Stimulated activated CD4-positive, alpha-beta T cell treated with anti-CD3 and anti-CD28 coated beads, Interleukin-1b, Interleukin-23, amount 100 ng/mL, for 1 hour (primary cell): ENCODE measurements at places on chromosomes 4 and X.

- DNase-seq: no peak
These were observed 310.4 kb downstream of the ARAP2 start for GRCh38 chr4:35933901-35934300.

DNA sequence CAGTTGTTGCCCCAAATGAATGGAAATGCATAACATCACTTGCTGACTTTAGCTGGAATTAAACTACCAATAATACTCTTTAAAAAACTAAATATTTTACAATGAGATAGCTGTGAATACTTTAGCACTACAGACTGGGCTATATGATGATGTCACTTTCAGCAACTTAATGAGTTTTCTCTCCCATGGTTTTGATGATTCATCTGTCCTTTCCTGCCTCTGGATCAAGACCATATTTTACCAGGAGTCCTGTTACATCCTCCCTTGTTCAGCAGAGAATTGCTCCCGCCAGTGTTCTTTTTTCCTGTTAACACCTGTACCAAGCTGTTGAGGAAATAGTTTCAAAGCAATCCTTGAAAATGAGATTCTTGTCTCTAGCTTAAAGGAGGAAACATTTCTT, 543.0 kb downstream of the SPRY1 start:
- no peak for DNase-seq

DNA sequence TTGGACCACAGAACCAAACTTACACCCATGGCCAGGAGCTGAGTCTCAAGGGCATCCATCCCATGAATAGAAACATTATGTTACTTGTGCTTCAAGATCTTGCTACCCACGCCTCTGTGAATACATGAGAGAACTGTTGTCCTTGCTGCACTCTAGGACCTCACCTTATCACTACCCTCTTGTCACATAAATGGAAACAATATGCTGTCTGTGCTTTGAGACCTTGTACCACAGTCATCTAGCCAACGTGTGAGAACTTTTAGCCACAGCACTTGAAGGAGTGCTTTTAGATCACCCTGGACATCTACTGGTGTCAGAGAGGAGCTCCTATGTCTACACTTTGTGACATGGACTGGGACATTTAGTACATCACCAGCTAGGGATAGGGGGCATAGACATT, 30.7 kb upstream of the HUWE1 start:
- no peak for DNase-seq

DNA sequence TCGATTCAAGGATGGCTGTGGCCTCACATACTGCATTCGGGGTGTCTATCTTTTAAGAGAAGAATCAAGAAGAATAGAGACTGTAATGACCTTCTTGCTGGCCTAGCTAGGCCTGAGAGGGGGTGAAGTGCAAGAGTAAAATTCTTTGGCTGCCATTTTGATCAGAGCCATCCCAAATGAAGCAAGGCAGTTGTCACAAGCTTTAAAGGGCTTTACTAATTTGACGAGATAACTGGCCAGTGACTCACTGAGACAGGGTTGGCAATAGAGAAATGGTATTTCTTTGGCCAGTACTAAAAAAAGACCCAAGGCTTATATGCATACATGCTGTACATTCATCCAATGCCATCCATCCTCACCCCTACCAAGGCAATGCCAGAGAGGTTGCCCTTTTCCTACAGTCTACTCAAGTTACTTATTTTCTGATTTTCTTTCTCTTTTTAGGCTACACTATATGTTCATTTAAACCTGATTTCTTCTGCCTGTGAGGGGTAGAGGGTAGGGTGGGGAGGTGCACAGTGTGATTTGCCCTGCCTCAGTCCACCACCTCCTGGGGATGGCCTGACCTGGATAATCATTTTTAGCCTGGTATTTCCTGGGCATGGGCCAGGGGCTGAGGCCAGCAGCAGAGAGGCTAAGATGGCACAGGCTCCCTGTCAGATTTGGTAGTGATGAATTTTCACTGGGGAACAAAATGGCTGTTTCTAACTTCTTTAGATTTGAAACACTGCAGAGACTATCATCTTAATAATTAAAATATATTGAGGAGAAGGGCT, 32.2 kb downstream of the ATG4A start:
- no peak for DNase-seq

DNA sequence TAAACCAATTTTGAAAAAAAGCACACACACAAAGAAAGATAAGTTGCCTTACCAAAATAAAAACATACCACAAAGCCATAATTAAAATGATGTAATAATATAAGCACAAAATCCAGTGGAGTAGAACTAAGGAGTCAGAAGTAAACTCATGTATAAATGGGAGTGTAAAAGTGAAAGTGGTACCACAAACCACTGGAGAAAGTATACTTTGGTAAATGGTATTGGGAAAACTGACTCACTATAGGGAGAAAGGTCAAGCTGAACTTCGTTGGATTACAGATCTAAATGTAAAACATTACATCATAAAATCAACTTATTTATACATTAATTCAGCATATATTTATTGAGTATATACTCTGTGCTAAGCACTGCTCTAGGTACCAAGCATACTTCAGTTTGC, 46.3 kb upstream of the HHIP start:
- no peak for DNase-seq

DNA sequence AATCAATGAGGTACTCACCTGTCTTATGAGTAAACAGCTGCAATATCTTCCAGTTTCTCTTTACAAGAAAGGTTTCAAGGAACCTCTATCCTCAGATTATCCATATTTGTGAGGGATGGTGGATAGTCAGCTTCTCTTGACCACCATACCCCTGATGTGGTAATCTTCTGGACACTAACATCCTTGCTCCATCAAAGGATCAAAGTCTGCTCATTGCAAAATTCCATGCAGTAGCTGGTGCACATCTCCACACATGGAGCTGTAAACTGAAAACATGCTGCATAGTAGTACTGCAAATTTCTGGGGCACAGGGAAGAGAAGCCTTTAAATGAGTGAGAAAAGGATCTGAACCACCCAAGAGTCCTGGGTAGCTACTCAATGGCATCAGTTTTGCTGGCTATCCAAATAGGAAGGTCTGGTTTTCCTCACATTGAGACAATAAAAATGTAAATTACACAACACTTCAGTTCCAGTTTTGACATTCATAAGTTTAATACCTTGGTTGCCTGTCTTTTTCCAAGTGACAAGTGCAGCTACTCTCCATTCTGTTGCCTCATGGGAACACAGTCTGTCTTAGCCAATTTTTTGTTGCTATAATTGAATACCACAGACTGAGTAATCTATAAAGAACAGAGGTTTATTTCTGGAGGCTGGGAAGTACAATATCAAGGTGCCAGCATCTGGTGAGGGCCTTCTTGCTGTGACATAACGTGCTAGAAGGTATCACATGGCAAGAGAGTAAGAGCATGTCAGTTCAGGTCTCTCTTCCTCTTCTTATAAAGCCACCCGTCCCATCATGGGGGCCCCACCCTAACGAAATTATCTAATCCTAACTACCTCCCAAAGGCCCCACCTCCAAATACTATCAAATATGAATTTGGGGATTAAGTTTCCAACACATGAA, 34.4 kb upstream of the ARHGEF6 start:
- no peak for DNase-seq

DNA sequence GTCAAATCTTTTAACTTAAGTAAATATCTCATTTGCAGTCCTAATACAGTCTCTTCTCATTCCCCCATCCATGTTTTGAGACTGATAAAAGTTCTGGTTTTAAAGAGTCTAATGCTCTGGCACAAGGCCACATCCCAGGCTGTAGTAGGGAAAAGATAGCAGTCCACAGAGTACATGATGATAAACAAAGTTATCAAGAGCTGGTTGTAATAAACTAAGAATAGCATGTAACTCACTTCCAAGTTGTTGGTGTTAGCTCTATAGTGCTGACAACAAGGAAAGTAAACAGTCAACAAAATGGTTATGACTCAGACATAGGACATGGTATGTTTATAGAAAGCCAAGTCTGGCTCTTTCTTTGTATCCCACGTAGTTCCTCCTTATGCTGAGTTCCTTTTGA, 21.8 kb upstream of the AREG start:
- DNase-seq: no peak

DNA sequence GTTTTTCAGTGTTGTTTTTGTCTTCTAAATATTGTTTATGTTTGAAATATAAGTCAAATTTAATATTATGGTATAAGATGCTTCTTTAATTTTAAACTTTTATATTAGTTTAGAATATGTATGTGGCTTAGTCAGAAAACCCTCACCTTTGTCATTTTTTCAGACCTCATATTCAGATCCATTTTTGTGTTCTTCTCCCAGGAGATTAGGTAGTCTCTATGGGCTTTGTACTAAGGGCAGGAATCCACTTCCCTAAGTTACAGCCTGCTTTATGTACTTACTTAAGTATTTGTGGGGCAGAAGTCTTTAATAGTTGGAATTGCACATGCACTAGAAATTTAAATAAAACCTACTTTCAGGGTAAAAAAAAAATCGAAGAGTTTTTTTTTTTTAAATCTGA, 63.5 kb upstream of the TENM3 start:
- DNase-seq: no peak

DNA sequence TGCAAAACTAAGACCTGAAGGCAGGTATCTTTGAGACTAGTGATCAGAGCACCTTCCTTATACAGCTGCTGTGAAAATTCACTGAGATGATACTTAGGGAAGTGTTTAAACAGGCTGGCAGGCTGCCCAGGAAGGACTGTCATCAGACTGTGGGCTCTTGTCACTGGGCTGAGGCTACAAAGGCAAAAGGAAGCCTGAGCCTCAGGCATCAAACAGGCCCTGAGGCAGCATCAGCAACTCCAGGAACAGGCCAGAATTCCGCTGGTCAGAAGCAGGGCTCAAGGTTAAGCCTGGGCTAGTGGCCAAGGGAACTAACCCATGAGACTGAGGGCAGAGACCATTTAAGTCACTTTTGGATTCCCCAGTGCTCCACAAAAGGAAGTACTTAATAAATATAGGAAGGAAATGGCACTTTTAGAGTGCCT, 12.8 kb downstream of the PJA1 start:
- DNase-seq: no peak

DNA sequence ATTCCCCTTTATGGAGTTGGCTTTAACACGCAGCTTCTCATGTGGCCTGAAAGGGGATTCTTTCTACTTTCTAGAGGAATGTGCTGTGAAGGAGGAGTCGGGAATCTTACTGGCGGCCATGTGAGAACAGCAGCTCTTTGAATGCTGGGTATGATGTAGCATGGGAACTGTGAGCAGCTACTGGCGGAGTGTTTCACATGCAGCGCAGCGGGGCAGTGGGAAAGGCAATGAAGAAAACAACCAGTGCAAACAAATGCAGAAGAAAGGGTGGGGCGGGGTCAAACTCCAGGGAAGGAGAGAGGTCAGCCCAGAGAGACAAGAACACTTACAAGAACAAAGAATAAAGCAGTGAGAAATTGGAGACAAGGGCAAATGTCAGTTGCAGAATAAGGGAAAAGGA, 363.8 kb upstream of the FTHL17 start:
- no peak for DNase-seq

GRCh38 chrX:72399816-72400215, 94.1 kb upstream of the CITED1 start:
- DNase-seq: no peak

DNA sequence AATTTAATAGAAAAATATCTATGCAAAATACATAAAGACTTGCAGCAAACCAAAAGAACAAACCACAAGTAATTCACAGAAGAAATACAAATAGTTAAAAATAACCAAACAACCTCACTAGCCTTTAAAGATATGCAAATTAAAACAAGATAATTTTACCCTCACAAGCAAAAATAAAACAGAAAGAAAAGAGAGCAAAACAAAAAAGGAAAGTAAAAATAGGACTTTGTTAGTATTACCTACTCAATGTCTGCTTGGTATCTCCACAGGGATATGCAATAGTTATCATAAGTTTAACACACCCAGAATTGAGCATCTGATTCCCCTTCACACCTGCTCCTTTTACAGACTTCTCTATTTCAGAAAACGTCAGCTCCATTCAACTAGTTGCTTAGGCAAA, 737.5 kb upstream of the MAGEB2 start:
- DNase-seq: no peak

DNA sequence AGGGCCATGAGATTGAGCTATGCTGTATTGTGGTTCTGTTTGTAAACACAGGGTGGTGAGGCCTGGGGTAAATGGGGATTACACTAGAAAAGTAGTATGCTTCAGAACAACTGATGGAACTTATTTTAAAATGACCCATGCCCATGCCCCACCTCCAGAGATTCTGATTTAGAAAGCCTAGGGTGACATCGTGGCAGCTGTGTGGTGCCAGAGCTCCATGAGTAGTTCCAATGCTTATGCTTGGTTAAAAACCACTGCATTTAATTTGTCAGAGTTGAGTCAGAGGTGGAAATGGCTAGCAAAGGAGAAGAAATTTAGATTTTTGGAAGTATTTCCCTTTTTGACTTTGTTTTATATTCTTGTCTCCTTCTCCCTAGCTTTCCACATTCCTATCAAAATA, 63.4 kb upstream of the PDE5A start:
- DNase-seq: no peak

DNA sequence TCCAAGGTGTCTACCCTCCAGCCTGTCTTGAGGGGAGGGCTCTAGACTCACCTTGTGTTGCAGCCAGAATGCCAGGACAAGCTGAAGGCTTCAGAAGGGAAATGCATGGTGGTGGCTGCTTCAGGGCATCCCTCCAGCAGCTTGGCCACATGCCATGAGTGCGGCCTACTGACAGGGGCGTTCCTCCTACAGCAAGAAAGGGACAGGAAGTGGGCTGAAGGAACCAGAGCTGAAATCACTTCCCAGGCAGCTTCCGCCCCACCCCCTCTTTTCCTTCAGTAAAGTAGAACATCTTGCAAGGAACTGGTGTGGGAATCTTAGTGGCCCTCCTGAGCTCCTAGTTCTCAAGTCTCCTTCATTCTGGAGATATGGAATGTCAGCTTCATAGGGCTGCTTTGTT, 167.5 kb upstream of the DGKK start:
- no peak for DNase-seq

- DNase-seq: no peak
These were observed 176.5 kb downstream of the GPM6A start for GRCh38 chr4:175635546-175635945.

- DNase-seq: no peak
These were observed 327.5 kb downstream of the BMPR1B start for GRCh38 chr4:95085124-95085833.

- no peak for DNase-seq
These were observed 8.7 kb downstream of the SLC9B1 start for GRCh38 chr4:103010804-103011203.

DNA sequence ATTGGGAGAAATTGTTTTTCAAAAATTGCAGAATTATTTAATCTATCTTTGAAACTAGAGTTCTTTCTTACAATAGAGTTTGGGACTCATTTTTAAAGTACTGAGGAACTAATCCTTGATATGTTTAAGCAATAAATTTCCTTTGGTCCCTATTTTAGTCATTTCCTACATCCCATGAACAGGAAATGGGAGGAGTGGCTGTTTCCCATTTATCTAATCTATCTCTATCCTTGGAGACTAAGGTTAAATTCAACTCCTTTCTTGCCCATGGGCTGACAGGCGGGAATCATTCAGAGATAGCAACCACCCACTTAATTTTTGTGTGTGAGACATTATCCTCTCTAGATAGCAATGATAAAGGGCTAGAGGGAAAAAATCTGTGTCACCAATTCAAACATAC, 131.6 kb upstream of the EMCN start:
- no peak for DNase-seq

GRCh38 chr4:6956087-6956433, 46.4 kb downstream of the TBC1D14 start:
- DNase-seq: no peak
